ENCODE measurements at places on chromosomes 5 and 9.

GRCh38 chr5:177064500-177065277 is 22.0 kb upstream of the FGFR4 start:
- no peak for DNase-seq

- DNase-seq, result no peak
Observed at GRCh38 chr5:109347252-109347888, 62.4 kb downstream of the PJA2 start.

DNA sequence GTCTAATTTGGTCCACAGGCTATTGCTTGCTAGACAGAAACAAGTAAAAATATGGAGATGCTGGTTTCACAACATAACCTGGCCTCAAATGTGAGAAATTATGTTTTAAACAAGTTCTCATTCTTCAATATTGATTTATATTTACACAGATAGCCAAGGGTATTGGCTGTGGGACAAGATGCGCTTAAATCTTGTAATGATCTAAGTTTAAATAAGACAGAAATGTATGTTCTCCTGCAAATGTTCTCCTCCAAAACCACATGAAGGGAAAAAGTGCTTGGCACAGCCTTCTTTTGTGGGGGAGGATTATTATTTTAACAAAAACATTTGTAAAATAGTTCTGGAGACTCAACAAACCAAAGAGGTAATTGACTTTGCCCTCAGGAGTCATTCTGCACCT is 356.0 kb downstream of the DMAC1 start:
- DNase-seq, result peak; percentile 34

DNA sequence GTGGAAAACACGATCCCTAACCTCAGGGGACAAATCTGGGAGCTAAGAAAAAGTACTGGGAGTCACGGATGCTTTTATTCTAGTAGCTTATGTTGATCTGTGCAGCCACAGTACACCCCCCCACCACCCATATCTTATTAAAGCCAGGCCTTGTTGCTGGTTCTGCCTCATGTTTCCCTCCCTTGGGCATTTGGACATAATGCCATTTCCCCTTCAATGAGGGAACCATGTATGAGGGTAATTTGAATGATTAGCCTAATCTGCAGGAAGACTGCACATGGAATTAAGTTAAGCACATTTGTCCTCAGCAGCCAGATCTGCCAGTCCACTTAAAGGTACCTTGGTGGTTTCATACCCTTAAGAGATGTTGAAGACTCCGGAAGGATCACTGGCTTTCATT is 102.0 kb downstream of the ARHGAP26 start:
- DNase-seq, result no peak

GRCh38 chr9:121663591-121663990 is 12.2 kb downstream of the DAB2IP start:
- no peak for DNase-seq

DNA sequence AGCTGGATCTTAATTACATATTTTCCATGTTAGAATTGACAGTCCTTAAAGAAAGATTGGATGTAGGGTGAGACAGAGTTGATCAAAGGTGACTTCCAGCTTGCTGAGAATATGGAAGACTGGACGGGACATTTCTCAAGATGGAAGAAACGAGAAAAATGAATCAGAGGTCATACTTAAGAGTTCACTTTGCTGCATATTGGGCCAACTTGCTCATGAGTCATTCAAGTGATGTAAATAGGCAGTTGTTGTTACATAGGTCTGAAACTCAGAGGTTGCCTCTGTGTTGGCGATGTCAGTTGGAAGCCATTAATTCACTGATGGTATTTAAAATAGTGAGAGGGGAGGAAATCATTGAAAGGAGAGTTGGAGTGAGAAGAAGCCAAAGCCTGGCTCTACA is 132.8 kb downstream of the CD180 start:
- DNase-seq, result peak; percentile 43

- no peak for DNase-seq
Observed at GRCh38 chr9:134322781-134323241, 3.4 kb upstream of the RXRA start.

DNA sequence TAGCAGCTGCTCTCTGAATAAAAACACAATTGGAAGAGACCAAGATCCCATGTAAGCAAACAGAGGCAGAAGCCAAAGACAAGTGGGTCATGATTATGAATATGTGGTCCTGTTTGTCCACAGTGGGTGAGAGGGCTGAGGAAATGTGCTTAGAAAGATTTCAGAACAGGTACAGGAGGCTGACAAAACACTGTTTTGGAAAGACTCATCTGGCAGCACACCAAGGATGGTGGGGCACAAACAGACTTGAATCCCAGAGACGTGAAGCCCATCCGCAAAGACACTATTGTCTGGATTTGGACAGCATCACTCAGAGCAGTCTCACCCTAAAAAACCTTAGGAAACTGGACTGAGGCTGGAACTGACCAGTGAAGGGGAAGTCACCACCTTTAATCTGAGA is 85.0 kb downstream of the ADRB2 start:
- DNase-seq, result no peak

DNA sequence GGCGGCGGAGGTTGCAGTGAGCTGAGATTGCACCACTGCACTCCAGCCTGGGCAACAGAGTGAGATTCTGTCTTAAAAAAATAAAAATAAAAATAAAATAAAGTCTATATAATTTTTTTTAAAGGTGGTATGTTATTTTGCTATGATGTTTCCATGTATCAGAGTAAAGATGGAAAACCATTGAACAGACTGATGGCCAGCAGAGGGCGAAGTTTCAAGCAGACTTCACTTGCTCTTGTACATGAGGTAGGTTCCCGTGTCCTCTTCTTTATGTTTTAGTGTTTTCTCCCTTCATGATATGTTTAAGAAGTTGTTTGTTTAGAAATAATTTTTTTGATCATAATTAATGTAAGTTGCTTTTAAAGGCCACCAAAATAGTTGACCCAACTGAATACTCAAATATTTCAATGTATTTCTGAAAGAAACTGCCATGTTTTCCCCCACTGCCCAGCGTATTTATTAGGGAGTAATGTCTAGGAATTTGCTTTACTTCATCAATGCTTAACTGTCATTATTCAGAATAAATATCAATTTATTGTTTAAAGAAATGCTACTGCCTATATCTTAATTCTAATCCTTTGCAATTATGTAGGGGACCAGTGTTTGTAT is 146.4 kb downstream of the HACD4 start:
- no peak for DNase-seq

DNA sequence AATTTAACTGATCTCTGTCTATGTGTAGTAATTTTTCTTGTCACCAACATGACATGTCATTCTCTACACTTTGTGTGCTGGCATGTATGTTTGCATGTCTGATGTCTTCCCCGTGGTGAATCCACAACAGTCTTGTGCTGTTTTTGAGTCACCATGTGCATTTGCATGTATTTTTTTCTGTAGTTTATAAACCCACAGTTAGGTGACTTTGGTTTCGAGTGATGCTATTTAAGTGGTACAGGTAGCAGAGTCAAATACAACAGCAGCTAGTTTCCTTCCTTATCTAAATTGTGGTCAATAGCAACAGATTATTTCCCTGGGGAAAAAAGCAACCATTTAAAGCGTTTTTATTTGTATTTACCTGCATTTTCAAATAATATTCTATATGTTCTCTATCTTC is 89.9 kb upstream of the FSD1L start:
- no peak for DNase-seq

Measured in skeletal muscle cell (primary cell).